ENCODE measurements at places on chromosomes 6 and 20.
A peak's percentile ranks its signal among the peaks of the same experiment; 100 is the strongest.

DNA sequence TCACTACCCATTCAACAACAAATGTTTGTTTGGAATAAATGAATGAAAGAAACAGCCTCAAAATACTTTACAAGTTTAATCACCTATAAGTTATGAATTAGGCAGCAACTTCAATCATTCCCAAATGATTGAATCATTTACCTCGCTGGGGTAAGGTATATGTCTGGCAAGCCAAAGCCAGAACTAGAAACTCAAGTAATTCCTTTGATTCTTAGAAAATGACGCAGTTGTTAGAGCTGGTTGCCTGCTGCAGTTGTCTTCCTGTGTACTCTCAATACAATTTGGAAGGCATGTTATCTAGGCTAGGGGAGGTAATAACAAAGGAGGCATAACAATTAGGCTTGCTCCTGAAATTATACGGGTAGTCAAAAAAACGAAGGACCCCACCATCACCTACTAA, 160.6 kb downstream of the ATXN1 start:
- DNase-seq = no peak

GRCh38 chr20:40489886-40490285, 199.2 kb downstream of the MAFB start:
- DNase-seq = no peak

DNA sequence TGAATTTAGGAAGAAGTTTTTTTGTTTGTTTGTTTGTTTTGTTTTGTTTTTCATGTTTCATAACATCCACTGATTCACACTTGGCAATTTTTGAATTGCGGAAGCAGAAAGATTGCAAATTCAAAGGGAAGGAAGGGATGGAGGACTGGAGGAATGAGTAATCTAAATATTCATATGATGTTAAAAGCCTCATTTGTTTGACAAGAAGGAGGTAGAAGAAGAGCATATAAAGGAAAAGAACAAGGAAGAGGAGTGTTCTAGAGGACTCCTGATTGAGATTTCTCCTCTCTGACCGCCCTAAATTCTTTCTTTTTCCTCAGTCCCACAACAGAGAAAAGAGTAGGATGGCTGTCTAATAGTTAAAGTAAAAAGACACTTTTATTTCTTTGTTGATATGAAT, 88.5 kb downstream of the METTL24 start:
- DNase-seq = no peak

DNA sequence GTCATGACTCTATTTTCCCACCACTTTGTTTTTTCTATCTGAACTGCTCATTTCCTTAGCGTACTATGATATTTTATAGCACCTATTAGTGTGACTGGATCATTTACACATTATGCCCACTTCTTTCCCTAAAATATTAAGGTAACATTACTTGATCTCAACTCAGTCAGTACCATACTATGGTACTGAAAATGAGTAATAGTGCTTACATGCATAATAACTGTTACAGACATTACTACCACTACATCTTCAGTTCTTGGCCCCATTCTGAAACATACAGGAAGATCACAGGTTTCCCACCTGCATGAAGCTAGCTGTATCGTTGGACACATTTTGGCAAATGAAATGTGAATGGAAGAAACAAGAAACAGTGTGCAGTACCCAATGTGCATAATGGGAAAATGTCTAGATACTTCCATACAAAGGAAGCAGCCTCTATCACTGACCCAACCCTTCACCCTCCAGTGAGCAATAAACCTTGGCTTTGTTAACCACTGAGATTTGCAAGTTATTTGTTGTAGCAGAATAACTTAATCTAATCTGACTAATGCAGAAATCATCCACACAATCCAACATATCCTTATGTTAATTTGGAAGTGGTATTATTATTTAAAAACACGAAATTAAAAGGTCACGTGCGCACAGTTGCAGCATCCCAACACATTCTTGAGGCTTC, 108.6 kb upstream of the DOK5 start:
- no peak for DNase-seq

GRCh38 chr6:108074359-108075144, at the start of gene OSTM1:
OSTM1 (minus strand) TSS chr6:108074741; CDS start chr6:108074651, 90 bp downstream.
- peak; percentile 37 for DNase-seq

GRCh38 chr6:6730831-6731230, 142.3 kb downstream of the LY86 start:
- no peak for DNase-seq

- DNase-seq = no peak
These were observed 42.6 kb upstream of the SUPT3H start for GRCh38 chr6:45420083-45420908.

GRCh38 chr6:54291146-54291545, 17.1 kb upstream of the TINAG start:
- no peak for DNase-seq

DNA sequence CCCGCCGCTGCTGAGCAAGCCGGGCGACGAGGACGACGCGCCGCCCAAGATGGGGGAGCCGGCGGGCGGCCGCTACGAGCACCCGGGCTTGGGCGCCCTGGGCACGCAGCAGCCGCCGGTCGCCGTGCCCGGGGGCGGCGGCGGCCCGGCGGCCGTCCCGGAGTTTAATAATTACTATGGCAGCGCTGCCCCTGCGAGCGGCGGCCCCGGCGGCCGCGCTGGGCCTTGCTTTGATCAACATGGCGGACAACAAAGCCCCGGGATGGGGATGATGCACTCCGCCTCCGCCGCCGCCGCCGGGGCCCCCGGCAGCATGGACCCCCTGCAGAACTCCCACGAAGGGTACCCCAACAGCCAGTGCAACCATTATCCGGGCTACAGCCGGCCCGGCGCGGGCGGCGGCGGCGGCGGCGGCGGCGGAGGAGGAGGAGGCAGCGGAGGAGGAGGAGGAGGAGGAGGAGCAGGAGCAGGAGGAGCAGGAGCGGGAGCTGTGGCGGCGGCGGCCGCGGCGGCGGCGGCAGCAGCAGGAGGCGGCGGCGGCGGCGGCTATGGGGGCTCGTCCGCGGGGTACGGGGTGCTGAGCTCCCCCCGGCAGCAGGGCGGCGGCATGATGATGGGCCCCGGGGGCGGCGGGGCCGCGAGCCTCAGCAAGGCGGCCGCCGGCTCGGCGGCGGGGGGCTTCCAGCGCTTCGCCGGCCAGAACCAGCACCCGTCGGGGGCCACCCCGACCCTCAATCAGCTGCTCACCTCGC, 1.5 kb downstream of the ARID1B start:
- no peak for DNase-seq

DNA sequence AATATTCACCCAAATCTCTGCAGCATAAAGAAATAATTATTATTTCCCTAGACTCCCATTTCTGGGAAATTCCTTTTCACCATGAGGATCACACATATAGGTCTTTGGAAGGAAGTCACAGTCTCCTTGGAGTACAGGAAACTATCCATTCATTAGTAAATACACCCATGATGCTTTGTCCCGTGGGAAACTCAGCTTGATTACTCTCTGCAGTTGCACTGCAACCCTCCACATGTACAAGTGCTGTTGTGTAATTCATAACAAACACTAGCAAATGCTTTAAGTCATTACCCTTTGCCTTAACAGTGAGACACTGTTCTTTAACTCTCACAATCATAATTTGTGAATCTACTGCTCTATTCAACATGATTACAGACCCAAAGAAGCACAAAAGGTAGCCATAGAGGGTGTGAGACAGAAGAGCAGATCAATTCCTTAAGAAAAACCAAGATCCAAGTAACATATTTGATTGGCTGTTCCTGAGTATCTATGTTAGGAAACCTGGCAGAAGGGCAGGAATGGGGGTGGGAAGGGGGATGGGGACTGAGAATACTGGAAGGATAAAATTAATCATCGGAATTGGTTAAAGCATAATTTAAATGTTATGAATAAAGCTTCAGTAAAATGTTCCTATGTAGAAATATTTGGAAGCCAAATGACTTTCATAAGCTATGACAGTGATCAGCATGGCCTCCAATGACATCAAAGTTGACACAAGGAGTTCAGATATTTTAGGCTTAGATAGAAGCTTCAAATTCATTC, 268.0 kb downstream of the HACE1 start:
- DNase-seq = no peak

DNA sequence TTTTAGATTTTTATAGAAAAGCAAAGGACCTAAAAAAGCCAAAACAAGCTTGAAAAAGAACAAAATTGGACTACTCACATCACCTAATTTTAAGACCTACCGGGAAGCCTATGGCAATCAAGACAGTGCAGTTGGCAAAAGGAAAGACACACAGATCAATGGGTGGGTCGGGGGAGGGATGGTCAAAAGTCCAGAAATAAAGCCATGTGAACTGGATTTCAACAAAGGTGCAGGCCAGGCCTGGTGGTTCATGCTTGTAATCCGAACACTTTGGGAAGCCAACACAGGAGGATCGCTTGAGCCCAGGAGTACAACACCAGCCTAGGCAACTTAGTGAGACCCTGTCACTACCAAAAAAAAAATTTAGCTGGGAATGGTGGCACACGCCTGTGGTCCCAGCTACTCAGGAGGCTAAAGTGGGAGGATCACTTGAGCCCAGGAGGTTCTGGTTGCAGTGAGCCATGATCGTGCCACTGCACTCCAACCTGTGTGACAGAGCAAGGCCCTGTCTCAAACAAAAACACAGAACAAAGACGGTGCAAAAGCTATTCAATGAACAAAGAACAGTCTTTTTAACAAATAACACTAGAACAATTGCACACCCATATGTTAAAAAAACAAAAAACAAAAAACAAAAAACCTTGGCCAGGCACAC, 34.5 kb downstream of the NUP153 start:
- DNase-seq = no peak

DNA sequence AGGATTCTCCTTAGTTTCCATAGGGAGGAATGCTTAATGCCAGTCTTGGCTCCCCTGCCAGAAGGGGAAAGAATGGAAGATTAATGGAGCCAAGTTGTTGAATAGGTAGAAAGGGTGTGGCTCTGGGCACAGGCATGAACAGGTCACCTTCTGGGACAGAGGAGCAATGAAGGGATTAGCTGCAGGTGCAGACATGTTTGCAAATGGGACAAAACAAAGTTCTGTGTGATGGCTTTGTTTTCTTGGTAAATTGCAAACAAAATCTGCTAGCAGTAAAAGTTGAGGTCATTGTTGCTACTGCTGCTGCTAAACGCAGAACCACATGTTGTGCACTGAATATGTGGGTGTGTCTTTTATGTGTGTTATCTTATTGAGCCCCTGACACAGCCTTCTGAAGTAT, 93.3 kb downstream of the PERP start:
- DNase-seq = no peak

GRCh38 chr6:137678451-137678850, 184.3 kb upstream of the OLIG3 start:
- no peak for DNase-seq

GRCh38 chr6:112049026-112049799, 4.7 kb upstream of the CCN6 start:
- no peak for DNase-seq

DNA sequence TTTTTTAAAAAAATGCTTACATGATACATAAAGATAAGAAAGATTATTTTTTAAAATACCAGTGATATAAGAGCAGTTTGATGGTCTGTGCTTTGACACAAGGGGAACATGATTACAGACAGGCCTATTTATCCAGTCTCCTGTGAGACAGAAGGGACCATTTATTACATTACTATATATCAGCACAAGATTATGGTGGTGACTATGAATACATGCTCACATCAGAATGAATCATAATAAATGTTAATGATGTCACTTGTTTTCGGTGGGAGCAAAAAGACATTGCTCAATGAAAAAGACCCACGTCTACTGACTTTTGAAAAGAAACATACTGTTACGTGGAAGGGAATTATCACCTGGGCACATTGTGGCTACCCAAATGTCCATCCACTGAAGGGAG, 455.1 kb downstream of the CDC5L start:
- DNase-seq = no peak

DNA sequence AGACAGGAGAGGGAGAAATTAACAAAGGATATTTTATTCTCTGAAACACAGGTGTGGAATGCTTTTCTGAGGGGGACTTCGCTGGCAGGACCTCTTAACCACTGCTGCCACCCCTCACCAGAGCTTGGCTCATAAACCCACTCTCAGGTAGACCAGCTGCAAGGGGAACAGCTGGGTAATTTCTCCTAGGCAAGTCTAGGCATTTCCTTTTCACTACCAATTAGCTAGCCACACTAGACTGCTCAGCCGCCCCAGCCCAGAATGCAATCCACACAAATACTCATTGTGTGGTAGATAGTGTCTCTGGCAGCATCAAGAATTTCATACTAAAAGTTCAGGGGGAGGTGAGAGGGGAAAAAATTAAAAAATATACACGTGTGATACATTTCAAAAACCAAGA, 267.6 kb upstream of the ID4 start:
- DNase-seq = no peak

DNA sequence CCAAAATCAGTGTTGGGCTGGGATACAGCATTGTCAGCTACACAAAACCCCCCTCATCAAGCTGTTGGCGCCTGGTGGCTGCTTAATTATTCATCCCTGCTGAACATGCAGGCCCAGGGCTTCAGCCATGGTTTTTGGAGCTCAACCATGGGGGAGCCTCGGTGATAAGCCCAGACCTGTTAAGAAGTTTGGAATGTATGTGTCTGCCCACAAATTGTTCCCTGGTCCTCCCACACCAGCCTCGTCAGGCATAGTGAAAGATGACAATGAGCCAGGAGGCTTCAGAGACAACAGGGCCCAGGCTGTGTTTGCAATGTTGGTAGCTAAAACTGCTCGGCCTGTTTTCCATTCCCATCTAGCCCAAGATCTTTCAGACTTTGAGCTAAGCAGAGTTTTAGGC, 34.8 kb upstream of the SIRPA start:
- DNase-seq = no peak

DNA sequence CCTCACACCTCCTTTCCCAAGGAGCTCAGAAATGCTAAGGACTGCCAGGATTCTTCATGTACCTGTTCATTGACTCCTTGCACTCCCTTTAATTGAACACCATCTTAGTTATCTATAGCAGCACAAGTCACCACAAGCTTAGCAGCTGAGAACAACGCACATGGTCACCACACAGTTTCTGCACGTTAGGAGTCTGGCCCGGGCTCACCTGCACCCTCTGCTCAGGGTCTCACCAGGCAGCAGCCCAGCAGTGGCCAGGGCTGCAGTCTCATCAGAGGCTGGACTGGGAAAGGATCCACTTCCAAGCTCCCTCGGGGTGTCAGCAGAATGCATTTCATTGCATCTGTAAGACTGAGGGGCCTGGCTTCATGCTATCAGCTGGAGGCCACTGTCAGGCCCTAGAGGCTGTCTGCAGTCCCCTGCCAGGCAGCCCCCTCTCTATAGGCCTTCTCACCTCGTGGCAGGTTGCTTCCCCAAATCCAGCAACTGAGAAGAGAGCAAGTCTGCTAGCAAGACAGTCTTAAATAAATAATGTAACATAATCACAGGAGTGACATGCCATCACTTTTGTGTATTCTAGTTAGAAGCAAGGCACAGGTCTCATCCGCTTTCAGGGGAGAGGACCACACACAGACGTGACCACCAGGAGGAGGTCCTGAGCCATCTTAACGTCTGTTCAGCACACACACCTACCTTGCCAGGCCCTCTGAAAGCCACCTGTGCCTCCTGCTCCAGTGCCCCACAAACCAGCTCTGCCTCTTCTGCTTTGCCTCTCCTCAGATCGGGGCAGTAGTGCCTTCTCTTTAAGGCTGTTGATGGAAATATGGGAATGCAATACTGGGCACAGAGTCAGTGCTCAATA, 165.2 kb upstream of the CST7 start:
- no peak for DNase-seq

Data from esophagus squamous epithelium (tissue), 5 donors.